Activated CD4-positive, alpha-beta memory T cell treated with anti-CD3 and anti-CD28 coated beads for 36 hours (primary cell): ENCODE measurements at places on chromosomes 2 and 18. TPM values are rescaled to one million over a fixed set of nuclear protein-coding genes. Genes with fewer than 3 reads are reported as not detected.
A peak's percentile ranks its signal among the peaks of the same experiment; 100 is the strongest.

- DNase-seq, result no peak
Observed at GRCh38 chr2:129793431-129793902, 186.0 kb upstream of the RAB6C start.

- DNase-seq, result no peak
Observed at GRCh38 chr2:241033336-241033987, 35.0 kb downstream of the SNED1 start.

Gene IL1RL1
- total RNA-seq, result 1.3 TPM

- no peak for DNase-seq
Observed at GRCh38 chr2:78734221-78734620, 291.3 kb upstream of the REG3G start.

Gene MAL
- 63.6 TPM for total RNA-seq

DNA sequence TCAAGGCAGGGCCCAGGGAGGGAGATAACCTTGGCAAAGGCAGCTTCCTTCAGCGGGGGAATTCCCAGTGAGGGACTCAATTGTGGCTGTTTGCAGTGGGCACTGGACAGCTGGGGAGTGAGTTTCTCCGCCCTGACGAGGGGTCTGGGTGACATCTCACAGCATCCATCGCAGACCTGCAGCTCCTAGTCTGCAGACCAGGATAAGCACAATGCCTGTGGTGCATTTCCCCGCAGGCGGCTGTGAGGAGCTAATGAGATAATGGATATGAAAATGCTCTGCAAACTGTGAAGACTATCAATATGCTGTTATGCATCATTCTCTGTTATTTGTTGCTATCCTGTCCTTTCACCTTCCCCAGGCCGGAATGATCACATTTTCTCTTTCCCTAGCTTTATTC lies 30.0 kb upstream of the CYP1B1 start:
- no peak for DNase-seq

Gene FBLN7
- 40.2 TPM for total RNA-seq

- no peak for DNase-seq
Observed at GRCh38 chr18:9354256-9354655, 19.7 kb downstream of the TWSG1 start.

GRCh38 chr2:241804326-241805229 lies 4.4 kb upstream of the NEU4 start:
- peak; percentile 38 for DNase-seq

Gene ANO7
- 2.1 TPM for total RNA-seq

GRCh38 chr18:68722821-68723220 lies 7.9 kb upstream of the TMX3 start:
- no peak for DNase-seq

DNA sequence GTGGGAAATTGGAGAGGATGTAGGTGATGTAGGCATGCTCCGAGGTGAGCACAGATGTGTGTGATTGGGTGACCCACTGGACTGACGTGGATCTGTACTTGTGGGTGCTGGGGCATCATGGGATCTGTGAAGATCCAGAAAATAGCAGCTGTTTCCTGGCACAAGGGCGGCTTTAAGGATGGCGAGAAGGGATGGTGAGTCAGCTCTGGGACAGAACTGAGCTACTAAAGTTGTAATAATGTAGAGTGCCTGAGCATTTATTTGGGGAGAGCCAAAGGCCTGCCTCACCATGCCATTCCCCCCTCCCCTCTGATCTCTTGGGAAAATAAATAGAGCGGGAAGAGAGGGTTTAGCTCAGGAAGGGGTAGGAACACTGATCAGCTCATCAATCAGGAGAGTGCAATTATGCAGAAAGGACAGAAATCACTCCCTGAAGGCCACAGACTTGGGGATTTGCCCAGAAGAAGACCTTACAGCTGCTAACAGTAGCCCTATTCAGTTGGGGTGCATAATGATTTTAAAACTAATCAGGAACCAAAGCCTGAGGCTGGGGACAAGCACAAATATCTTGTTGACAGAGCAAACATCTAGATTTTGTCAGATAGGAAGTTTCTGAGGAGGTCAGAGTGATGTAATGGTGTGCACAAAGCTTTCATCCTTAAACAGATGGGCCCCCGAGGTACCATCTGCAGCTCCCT lies 30.3 kb downstream of the TANC1 start:
- no peak for DNase-seq

DNA sequence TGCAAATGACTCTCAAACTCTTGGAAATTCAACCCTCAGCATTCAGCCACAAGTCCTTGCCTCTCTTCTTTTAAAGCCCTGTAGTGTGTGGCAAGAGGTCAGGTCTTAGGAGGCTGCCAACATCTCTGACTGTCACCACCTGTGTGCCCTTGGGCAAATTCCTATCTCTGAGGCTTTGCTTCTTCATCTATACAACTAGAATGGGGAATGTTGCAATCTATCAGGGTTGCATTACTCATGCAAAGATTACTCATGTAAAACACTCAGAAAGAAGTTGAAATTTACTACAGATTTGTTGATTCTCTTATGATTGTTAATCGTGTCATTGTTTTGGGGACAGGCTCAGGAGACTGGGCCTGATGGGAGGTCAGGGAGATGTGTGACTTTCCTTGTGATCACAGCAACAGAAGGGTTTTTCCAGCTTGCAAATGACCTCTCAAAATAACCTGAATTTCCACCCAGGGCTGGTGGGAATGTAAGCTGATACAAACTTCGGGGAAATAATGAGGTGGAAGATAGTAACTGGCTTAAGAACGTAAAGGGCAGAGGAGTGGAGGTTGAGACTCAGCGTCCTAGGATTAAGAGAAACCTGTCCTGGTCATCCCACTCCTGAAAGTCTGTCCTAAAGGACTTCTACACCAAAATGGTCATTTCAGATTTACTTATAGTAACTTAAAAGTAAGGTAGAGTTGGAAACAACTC lies 32.1 kb upstream of the SIGLEC15 start:
- DNase-seq, result no peak

- no peak for DNase-seq
Observed at GRCh38 chr18:50196261-50196660, 1.3 kb upstream of the MYO5B start.

DNA sequence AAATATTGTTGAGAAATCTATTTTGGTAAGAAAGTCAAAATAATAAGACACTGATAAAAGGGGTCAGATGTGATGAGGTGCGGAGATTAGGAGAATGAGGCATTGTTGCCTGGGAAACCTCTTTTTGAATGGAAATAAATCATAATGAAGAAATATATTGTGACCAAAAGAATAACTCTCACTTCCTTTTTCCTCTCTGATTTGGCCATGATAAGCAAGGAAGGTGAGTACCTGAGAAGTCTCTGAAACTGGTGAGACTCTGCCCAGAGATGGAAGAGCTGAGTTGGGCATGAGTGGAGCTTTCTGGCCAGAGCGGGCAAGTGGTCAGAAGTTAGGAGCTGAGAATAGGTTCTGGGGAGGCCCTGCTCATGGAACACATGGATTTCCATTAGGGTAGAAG lies 11.8 kb downstream of the LAMA3 start:
- no peak for DNase-seq

GRCh38 chr2:74003494-74004211 lies 18.9 kb downstream of the TET3 start:
- DNase-seq, result peak; percentile 23

Gene CCDC121
- 0.34 TPM for total RNA-seq

DNA sequence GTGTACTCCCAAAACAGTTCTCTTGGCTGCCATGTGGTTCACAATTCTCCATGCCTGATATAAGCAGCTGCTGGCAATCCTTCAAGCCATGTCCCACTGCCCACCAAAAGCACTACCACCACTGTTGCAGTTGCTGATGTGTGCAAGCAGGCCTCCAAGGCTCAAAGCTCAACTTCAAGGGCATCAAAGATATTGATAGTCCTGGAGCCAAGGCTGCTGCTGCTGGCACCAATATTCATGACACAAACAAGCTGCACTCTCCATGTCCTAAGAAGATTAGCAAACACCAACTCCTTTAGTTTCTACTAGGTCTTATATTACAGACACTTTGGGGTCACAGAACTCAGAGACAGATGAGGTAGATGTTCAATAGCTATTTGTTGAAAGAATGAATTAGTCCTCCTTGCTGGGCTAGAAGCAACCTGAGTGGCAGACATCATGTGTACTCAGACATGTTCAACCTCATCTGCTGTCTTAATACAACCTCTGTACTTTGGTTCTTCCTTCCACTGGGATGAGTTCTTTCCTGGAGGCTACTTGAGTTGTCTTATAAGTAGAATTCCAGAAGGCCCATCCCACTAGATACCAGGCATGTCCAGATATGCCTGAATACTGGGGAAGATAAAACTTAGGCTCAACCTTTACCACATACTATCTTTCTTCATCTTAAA lies 104.5 kb upstream of the UGP2 start:
- DNase-seq, result no peak
